ENCODE measurements at places on chromosomes 16 and 17.

DNA sequence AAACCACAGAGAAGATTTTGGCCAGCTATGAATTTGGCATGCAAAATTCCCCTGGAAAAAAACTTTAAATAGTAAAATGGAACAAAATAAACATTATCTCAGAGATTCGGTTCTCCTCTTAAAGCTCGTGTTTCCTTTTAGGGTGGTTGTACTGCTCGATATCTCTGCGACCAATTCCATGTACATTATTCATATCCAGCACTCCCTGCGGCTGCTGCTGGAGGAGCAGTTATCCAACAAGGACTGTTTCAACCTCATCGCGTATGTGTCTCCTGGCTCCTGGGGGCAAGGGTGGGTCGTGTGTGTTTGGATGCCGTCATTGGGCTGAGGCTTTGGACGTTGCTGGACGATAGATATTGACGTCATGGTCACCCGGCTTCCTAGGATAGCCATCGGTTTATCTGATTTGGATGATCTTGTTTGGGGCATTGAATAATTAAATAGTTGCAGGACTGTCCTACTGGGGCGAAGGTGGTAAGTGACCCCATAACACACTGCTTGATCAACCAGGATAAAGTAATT is 33.8 kb downstream of the VWA3A start:
- DNase-seq = no peak

- DNase-seq = no peak
Observed at GRCh38 chr17:15036238-15036637, 228.9 kb downstream of the PMP22 start.

- no peak for DNase-seq
Observed at GRCh38 chr17:68441070-68441770, 16.1 kb downstream of the WIPI1 start.

- no peak for DNase-seq
Observed at GRCh38 chr16:2432286-2432685, 3.0 kb downstream of the CCNF start.

- no peak for DNase-seq
Observed at GRCh38 chr17:62804822-62805221, 3.3 kb downstream of the MARCHF10 start.

DNA sequence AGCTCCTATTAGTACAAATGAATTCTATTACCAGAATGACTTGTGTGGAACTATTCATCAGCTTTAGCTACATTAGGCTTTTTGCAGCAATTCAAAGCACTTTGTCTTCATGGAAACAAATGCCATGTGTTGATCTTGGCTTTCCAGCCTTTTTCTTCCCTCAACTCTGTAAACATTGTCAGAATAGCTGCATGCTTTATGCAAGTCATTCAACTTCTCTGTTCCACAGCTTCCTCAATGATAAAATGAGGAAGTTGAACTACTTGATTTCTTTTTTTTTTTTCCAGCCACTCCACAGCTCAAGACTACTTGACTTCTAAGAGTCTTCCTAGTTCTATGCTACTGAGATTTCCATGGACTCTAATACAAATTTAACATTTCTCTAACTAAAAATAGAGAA is 41.1 kb downstream of the KIAA0753 start:
- DNase-seq = no peak

- no peak for DNase-seq
Observed at GRCh38 chr16:75130150-75130771, 13.7 kb upstream of the LDHD start.

- no peak for DNase-seq
Observed at GRCh38 chr16:72043058-72043457, 11.2 kb upstream of the HP start.

DNA sequence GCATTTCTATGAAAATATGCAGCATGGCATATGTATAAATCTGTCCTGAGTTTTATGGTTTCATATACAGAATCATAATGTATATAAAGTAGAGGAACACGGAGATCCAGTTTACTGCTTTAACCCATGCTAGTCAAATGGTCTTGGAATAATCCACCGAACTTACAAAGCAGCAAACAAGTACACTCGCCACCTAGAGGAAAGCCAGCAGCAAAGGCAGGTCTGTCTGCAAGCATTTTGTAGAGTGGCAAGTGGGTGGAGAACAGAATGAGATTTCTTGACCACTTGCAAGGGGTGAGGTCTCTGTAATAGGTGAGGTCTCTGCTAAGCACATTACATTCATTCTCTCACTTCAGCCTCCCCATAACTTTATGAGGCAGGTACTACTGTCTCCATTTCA is 308.3 kb downstream of the CA10 start:
- DNase-seq = no peak

DNA sequence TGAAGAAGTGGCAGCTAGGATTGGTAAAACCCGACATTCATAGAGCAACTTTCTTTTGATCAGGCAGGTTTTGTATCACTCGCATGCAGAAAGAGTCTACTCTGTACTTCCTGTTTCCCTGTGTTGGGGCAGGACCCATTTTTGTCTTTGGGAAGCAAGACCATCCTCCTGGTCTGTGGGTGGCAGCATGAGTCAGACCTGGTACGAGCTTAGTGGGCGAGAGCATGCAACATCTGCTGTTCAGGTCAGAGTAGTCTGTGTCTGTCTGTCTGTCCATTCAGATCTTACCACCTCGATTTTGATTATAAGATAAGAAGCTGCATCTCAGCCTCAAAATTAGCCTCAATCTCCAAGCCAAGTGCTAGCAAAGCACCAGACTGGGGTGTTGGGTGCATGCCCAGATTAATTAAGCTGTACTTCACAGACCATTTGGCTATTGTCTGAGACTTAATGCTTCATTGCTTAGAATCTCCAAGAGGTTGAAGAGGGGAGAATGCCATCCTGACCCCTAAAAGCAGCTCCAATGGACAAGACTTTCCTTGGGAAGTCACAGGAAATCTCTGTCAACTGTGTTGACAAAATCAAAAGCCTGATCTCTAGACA is 110.9 kb downstream of the XYLT1 start:
- DNase-seq = no peak

- DNase-seq = no peak
Observed at GRCh38 chr17:82277851-82278250, 4.4 kb upstream of the CSNK1D start.

DNA sequence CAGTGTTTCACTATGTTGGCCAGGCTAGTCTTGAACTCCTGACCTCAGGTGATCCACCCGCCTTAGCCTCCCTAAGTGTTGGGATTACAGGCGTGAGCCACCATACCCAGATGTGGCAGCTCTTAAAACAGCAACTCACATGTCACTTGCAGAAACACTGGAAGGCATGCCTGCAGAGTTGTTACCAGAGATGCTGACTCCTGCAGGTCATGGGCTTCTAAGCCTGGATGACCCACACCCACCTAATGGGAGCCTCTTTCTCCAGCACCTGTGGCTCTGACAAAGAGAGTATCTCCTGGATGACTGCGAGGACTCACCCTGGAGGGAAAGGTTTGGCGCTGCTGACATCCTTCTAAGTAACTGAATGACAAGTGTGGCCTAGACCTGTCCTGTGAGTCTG is 11.2 kb upstream of the RFWD3 start:
- DNase-seq = no peak

- DNase-seq = peak; percentile 66
Observed at GRCh38 chr17:7579001-7579833, at the start of gene CD68. CD68 (plus strand) TSS chr17:7579638; CDS start chr17:7579678, 40 bp downstream.

GRCh38 chr16:48965386-48965785 is 316.3 kb downstream of the CBLN1 start:
- DNase-seq = no peak

DNA sequence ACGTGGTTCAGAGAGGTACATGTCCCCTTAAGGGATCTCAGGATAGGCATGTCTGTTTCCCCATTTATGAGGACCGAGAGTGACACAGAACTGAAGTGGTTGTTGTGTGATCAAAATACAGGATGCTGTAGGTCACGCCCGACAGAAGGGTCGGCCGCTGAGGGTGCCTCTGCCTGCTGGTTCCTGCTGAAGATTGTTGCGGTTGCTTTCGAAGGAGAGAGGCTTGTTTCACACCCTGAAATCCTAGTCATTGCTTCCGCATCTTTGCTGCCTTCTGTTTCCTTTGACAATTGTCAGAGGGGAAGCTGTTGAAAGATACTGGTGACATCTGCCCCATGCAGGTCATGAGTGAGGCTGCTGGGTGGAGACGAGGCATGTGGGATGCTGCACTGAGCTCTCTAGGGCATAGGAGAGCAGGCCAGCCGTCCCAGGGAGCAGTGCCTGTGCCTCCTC is 3.8 kb upstream of the NAT9 start:
- DNase-seq = no peak

DNA sequence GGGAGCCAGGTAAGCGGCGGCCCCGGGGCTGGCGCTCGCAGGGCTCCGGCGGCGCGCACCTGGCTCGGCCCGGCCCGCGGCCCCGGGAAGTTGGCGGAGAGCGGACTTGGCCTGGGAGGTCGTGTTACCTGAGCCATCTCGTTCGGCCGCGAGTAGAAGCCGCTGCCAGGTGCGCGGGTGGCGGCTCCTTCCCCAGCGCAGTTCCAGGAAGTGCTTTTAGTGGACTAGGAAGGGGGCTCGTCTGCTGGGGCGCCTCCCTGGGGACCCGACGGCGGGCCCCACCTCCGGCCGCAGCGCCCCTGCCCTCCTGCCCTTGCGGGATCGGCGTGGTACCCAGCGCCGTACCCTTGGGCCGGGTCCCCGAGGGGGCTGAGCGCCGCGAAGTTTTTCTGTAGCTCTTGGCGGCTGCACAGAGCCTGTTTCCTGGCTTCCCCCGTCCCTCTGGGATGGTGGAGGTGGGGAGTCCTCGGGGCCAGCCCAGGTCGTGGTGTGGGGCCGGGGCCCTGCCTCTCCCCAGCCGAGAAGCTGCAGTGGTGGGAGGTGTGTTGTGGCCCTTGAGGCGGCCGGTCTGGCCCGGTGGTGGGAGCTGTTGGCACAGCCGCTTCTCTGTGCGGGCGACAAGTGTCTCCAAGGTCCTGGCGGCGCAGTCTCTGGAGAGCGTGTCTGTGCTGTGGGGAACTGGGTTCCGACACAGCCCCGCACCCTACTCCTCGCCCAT is 96.9 kb downstream of the RAB11FIP4 start:
- no peak for DNase-seq

GRCh38 chr17:67717624-67718324 is at the start of gene NOL11:
NOL11 (plus strand) TSS chr17:67717936; CDS start chr17:67717948, 12 bp downstream.
- peak; percentile 98 for DNase-seq

DNA sequence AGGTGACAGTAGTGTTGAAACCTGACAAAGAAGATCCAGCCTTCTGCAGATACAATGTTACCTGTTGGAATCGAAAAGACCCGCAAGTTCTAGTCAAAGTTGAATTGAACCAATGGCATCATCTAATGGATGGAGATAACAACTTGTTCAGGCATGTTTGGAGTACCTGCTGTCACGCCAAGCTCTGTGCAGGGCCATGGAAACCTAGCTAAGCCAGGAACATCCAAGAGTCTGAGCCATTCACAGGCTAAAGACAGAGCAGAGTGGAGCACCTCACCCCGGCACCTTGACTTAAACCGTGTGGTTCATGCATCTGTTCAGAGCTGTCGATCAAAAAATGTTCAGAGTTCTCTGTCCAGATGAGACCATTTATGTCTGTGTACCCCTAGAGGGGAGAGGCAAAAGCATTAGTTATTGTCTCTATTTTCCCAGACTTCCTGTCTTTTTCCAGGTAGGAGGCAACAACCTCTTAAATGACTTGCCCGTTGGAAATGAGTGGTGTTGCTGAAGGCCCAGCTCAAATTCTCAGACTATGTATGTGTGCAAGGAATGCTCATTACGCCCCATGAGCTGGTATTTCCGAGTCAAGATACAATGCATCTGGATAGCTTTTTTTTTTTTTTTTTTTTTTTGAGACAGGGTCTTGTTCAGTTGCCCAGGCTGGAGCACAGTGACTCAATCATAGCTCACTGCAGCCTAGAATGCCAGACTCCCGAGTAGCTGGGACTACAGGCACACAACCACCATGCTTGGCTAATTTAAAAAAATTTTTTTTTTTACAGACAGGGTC is 44.9 kb upstream of the XYLT1 start:
- DNase-seq = no peak

DNA sequence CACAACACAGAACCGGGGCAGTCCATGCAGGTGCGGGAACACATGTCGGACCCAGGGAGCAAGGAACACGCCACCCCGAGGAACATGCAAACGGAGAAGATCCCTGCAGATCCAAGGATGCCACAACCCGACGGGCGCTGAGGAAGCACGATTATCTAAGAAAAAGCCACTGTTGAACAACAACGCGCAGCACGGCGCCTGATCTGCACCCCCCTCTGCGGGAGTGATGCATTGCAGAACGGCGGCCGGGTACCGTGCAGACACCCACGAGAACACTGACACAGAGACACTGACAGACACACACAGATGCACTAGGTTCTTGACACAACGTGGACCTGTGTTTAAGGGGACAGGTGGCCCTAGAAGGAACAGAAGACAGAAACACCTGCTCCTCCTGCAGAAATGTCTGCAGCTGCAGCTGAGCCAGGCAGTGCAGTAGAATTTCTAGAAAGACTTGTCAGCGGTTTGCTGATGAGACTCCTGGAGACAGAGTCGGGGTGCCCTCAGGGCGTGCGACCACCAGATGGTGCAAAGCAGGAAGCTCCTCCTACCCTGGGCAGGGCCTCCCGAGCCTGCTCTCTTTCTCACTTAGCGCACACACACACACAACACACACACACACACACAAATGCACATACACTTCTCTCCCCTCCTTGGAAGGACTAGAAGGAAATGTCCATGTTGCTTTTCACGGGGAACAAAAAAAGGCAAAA is 7.5 kb downstream of the NPTX1 start:
- DNase-seq = no peak

DNA sequence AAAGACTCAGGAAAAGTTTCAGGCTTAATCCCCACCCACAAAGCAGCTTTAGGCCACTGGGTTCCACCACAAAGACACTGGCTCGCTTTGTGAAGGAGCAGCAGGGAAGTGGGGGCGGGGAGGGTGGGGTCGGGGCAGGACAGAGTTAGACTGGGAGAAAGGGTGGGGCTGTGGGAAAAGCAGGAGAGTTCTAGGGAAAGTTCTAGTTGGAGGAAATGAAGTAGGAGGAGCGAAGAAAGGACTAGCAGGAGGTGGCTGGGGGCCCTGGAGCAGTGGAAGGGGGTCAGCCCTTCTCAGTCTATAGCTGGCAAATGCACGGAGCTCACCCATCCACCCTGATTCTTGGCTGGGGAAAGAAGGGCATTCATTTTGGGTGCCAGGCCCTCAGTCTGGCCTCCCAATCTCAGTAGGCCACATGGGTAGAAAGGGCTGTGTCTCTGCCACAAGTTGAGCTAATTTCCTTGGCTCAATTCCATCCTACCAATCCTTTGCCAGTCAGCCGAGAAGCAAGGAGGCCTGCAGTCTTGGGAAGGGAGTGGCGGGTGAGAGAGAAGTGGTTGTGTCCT is 4.6 kb downstream of the INPP5K start:
- no peak for DNase-seq

DNA sequence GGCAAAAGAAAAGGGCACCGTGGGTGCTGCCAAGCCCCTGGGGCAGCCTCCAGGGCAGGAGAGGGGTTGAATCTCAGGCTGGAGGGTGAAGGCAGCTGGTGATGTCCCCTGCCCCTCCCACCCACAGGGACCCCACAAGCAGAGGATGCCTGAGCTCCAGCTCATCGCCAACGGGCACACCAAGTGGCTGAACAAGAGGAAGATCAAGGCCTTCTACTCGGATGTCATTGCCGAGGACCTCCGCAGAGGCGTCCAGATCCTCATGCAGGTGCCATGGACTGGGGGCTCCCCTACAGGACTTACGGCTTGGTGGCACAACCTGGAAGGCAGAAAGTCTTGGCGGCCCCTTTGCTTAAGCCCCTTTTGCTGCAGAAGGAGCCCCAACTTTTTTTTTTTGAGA is 21.8 kb downstream of the SLC12A3 start:
- no peak for DNase-seq

- no peak for DNase-seq
Observed at GRCh38 chr17:80422981-80423380, 8.0 kb downstream of the ENDOV start.
